ENCODE measurements at places on chromosomes 3 and 15. TPM values are rescaled to one million over a fixed set of nuclear protein-coding genes. Genes with fewer than 3 reads are reported as not detected.

Gene ALDH1A3
- 24.7 TPM for total RNA-seq

Gene SPATA12
- total RNA-seq: 0.52 TPM

Gene GRK7
- not detected for total RNA-seq

Gene ITIH1
- not detected for total RNA-seq

Gene CLDN1
- 28.6 TPM for total RNA-seq

Gene SCAANT1
- total RNA-seq: not detected

Gene GJD2
- total RNA-seq: not detected

Gene HDDC3
- total RNA-seq: 31.9 TPM

Gene TPRG1
- total RNA-seq: 0.28 TPM

Gene TMCO5A
- not detected for total RNA-seq

Gene SPTSSB
- total RNA-seq: not detected

Gene ITGB5
- total RNA-seq: 410 TPM
